ENCODE measurements at places on chromosomes 2 and 18. TPM values are rescaled to one million over a fixed set of nuclear protein-coding genes. Genes with fewer than 3 reads are reported as not detected.

DNA sequence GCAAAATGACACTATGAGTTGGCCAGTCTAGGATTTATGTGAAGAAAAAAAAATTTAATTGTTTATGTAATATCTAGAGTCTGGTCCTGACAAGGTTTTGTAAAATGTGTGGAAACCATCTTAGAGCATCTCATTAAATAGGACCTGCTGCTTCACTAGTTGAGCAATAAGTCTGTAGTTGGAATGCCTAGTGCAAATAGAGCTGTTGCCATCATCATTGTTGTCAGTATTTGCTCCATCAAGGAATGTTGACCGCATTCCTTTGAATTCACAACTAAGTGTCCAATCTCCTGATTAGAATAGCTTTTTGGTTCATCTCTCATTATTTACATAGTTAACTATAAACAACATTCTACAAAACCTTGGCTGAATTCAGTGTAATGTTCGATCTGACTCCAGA lies 32.2 kb upstream of the RPE start:
- DNase-seq = no peak

DNA sequence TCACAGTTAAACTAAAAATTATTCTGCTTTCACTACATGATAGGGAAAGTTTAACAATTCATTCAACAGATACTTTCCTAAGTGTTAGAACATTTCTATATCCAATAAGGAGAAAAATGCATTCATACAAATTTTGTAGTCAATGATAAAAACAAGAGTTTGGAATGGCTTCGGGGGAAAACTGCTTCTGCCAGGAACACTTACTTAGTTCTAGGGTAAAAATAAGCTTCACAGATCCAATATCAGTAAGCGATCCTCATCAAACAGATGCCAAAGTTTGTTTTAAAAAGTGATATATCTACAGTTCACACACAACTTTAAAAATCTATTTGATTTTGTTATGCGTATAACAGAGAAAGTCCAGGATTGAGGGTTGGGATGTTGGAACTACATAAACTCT lies 199.7 kb downstream of the LRRTM4 start:
- no peak for DNase-seq

DNA sequence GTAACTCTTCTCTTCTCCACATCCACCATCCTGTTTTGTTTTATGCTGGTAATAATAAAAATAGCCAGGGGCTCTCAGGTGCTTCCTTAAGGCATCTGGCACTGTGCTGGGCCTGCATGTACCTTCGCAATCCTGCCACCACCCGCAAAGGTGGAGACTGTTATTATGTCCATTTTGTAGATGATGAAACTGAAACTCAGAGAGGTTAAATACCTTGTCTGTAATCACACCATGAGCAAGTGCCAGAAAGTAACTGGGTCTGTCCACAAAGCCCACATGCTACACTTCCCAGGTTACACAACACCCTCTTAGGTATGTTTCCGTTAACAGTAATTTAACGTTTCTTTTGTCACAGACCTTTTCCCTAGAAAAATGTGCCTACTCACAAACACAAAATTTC lies 27.0 kb downstream of the NRP2 start:
- DNase-seq = no peak

KCMF1 gene
- 88.8 TPM for total RNA-seq

DNA sequence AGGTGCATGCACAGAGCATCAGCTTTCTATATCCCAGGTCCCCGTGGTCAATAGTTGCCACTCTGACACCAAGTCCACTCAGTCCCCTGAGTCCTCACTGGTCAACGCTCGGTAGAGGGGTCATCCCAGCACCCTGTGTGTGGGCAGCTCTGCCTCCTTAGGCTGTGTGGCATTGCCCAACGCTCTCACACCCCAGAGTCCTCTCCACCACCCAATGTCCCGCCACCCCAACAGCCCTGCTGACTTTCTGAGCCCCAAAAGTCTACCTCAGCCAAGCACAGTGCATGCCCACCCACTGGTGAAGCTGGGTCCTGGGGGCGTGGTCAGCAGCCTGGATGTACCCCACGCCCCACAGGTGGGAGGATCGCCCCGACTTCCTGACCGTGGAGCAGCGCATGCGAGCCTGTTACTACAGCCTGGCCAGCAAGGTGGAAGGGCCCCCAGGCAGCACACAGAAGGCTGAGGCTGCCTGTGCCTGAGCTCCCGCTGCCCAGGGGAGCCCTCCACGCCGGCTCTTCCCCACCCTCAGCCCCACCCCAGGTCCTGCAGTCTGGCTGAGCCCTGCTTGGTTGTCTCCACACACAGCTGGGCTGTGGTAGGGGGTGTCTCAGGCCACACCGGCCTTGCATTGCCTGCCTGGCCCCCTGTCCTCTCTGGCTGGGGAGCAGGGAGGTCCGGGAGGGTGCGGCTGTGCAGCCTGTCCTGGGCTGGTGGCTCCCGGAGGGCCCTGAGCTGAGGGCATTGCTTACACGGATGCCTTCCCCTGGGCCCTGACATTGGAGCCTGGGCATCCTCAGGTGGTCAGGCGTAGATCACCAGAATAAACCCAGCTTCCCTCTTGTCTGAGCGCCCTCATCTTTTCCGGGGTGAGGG lies 25.9 kb downstream of the ZAP70 start:
- DNase-seq = peak; percentile 44

ALS2 gene
- total RNA-seq = 36.5 TPM

- no peak for DNase-seq
Observed at GRCh38 chr2:86019121-86019520, 86.6 kb downstream of the POLR1A start.

GRCh38 chr18:13369756-13370510 lies 151.4 kb downstream of the LDLRAD4 start:
- peak; percentile 53 for DNase-seq

GCG gene
- not detected for total RNA-seq

GRCh38 chr2:102788885-102789260 lies 27.0 kb downstream of the TMEM182 start:
- DNase-seq = no peak

- no peak for DNase-seq
Observed at GRCh38 chr2:62435720-62436119, 70.3 kb downstream of the TMEM17 start.

DNA sequence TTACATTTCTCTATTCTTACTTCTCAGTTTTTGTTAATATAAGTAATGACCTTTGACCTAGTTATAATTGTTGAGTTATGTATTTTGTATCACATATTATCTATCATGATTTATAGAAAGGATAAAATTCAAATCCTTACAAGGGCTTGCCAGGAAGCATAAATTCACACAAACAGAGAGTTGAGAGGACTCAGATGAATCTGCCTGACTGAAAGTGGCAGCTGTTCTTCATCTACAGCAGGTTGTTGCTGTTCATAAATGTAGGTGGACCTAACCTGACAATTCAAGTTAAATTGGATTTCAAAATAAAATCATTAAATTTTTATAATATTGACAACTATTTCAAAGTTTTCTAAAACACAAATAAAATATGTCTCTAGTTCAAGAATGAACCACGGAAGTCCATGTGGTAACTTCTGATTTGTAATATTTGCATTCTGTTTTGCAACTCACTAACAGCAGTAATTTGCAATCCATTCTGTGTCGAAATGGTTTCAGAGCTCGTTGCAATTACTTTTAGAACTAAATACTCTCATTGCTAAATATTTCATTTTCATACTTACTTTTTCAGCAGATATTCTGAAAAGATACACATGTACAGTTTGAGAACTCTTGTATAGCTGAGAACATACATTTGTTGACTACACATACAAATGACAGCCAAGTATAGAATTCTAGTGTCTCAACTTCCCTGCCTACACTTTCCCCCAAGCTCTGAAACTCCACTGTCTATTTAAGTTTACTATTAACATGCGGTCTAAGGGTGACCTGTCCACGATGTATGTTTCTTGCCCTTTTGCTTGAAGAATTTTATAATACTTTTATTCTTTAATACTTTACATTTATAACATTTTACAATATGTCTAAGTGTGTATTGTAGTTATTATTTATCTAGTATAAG lies 25.7 kb downstream of the SCN7A start:
- no peak for DNase-seq

- no peak for DNase-seq
Observed at GRCh38 chr18:63233334-63233733, 86.2 kb downstream of the BCL2 start.

KCNS3 gene
- total RNA-seq = 3.7 TPM

GRCh38 chr2:170394641-170395387 lies 216.9 kb downstream of the MYO3B start:
- no peak for DNase-seq

GRCh38 chr18:3595369-3596273 lies 145.6 kb downstream of the TGIF1 start:
- peak; percentile 76 for DNase-seq

CCDC68 gene
- 4.1 TPM for total RNA-seq

GRCh38 chr2:202790676-202791075 lies 80.9 kb downstream of the ICA1L start:
- DNase-seq = no peak

DNA sequence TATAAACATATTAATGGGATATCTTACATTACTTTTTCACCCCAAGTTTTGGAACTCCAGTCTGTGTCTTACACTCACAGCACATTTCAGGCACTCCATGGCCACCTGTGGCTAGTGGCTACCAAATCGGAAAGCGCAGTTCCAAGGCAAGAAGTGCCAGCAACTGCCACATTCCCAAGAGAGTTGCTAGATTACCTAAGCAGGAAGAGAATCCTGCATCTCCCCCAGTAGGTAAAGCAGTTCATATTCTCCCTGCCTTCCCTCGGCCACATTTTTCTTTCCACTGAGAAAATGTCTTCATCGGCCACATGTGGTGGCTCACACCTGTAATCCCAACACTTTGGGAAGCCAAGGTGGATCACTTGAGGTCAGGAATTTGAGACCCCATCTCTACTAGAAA lies 62.8 kb downstream of the MEX3C start:
- peak; percentile 17 for DNase-seq

- no peak for DNase-seq
Observed at GRCh38 chr18:29726646-29727045, 1315.9 kb downstream of the DSC3 start.

DNA sequence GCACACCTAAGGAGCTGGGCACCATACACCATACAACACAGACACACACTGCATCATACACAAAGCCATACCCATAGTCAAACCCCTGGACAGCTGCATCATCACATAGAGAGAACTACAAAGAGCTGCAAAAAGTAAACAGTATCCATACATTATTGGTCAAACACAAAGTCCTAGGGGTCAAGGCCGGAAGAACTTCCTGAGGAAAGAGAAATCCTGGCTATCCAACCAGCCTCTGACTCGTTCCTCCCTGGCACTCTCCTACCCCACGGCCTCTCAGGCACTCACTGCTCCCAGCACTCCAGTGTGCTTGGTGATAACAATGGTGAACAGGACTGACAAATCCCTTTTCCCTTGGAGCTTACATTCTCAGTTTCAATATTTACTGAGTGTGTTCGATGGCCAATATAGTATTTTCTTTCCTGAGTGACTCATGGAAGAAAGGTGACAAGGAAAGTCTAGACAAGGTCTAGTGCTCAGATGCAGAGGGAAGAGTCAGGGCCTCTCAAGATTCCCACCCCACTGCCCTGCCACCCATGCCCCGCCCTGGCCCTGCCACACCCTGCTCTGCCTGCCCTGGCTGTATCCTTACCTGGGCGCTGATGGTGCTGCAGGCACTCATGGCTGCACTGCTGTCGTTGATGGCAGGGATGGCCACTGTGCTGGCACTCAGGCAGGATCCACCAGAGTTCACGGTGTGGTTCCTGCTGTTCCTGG lies 3.4 kb downstream of the CFAP65 start:
- DNase-seq = no peak

- no peak for DNase-seq
Observed at GRCh38 chr2:163779970-163780597, 44.3 kb upstream of the FIGN start.

DNA sequence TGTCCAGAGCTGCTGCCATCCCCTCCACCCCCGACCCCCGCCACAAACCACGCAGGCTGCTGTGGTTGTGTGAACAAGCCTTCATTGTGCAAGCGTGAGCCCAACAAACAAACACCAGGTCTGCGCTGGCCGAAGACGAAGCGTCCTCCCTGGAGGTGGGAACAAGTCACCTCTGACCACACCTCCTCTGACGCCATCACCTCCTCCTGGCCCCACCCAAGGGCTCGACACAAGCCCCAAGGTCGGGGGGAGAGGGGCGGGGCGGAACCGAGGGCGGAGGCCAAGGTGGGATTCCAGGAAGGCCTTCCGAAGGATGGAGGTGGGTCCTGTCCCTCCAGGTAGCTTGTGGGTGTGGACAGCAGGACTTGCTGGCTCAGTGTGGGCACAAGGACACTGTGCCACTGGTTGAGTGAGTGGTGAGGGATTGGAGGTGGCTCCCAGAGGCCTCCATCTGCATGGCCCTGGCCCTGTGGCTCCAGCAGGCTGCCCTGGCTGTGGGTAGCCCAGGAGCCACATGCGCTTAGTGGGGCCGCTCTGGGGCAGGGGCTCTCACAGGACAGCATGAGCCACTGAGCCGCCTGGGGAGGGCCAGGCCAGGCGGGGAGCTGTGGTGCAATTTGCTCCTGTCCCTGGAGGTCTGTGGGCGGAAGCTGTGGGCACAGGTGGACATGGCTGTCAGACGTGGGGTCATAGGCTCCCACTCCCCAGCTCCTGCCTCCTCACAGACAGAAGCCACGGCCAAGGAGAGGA lies 7.4 kb upstream of the GPR17 start:
- DNase-seq = peak; percentile 93

GRCh38 chr18:57301573-57302559 lies 50.5 kb upstream of the ST8SIA3 start:
- no peak for DNase-seq

REG3A gene
- total RNA-seq = not detected

DNA sequence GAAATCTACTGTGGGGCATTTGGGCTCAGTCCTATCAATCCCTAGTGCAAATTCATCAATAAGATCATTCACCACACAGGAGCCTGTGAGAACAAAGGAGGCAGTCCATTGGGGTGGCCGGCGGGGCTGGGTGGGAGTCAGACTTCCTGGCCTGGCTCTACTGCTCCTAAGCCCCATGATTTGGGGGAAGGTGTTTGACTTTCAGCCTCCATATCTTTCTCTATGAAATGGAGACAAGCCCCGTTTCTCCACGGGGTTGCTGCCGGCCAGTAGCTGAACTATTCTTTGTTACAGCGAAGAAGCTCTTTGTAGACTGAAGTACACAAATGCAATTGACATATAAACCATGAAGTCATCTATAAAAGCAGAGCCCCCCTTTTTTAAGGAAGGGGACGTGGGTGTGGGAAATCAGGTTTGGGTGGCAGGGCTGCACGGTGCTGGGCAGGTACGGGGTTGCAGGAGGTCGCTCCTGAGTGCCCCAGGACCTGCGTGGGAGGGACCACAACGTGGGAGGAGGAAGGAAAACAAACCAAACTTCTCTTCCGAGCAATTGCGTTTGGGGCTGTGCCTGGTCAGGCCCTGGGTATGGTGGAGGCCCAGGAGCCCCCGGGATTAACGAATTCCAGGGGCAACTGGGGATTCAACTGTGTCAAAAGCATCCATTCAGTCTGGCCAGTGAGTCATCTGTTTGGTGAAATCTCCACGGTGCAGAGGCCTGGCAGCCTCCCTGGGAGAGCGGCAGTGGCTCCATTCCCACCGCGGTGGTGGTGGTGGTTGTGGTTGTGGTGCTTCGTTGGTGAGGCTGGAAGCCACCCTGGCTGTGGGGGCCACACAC lies 18.2 kb downstream of the FBLN7 start:
- DNase-seq = no peak
